Liver (tissue), 10 donors: ENCODE measurements at places on chromosomes 2 and 18.
A peak's percentile ranks its signal among the peaks of the same experiment; 100 is the strongest.

DNA sequence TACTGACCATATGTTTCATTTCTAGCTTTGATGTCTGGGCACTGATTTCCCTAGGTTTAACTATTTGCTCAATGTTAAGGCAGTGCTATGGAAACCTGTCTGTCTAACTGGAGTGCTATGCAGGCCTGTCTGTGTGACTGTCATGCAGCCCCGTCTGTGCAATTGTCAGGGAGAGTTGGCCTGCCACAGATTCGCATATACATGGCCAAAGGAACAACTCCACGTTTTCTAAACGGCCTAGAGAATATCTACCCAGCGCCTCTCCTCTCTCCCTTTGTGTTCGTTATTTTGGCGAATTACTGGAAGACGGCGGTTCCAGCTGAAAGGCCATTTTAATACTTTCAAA lies 59.6 kb upstream of the PSME4 start:
- DNase-seq = no peak

GRCh38 chr18:36493349-36494159 lies 196.0 kb downstream of the FHOD3 start:
- no peak for DNase-seq

- DNase-seq = no peak
These were observed 2.1 kb upstream of the SMAD2 start for GRCh38 chr18:47932603-47933002.

DNA sequence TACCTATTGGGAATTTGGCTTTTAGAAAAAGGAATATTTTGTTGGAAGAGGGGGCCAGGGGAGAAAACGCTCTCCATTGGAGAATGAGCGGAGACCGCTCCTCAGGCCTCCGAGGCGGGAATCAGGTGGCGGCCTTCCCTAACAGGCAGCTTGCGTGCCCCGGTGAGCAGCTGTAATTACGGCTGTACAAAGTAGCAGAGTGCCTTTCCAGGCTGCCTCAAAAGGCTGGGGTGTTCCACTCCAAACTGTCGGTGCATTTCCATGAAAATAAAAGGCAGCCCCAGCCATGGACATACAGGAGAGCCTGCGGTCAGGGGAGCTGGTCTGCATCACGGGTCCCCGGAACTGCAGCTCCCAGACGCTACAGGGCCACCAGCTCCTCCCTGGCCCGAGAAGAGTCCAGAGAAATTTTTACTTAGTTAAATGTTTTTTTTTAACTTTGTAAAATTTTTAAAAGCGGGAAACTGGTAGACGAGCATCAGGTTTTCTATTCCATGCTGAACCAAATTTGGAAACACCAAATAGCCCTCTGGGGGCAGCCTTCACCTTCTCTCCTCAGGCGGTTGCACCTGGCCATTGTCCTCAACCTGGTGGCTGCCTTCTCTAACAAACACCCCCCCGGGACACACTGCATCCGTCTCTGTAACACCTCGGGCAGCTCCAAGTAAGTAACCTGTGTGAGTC lies 209.3 kb upstream of the SALL3 start:
- DNase-seq = no peak

DNA sequence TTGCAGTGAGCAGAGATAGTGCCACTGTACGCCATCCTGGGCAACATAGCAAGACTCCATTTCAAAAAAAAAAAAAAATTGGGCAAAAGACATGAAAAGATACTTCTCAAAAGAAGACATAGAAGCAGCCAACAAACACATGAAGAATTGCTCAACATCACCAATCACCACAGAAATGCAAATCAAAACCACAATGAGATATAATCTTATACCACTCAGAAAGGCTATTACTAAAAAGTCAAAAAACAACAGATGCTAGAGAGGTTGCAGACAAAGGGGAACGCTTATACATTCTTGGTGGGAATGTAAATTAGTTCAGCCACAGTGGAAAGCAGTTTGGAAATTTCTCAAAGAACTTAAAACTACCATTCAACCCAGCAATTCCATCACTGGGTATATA lies 43.1 kb upstream of the CHAC2 start:
- DNase-seq = no peak

DNA sequence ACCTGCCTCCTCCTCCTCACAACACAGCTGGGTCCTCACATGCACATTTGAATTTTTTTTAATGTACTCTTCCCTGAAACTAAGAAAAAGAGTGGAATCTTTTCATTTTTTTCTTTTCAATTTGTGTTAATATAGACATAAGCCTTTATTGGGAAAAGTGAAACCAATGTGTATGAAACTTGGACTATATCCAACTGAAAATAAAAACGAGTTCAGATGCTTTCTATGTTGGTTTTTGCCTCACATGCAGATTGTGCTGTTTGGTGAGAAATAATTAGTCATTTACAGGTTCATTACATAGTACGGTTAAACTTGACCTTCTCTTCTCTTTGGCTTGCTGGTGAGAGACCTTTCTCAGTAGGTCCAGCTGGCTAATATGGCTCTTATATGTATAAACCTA lies 515.2 kb upstream of the FANCL start:
- no peak for DNase-seq

GRCh38 chr2:238173692-238174091 lies 14.9 kb downstream of the ERFE start:
- DNase-seq = no peak

DNA sequence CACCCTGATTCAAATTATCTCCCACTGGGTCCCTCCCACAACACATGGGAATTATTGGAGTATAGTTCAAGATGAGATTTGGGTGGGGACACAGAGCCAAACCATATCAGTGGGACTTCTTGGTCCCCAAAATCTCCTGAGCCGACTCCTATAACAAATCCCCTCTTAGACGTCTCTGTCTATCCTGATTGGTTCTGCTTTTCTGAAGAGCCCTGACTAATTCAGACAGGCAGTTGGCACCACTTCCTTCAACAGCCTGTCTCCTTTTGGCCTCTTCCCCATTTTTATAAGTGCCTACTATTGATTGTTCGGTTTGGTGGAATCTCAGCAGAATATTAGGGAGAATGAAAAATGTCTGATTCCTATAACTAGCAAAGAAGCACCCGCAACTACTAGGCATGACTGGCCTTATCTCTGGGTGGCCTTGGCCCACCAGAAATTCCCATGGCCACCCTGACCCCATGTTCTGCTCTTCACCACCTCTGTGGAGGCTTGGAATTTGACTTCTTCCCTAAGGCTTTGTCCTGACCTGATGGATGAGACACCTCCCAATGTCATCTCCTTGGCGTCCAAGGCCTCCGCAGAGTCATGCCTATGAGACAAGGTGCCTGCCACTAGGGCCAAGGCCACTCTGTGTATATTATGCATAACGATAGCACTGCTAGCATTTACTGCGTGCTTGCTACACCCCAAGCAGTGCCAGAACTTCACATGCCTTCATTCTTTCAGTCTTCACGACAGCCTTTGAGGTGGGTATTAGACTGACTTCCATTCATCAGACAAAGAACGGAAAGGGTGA lies 218.9 kb upstream of the COPS8 start:
- peak; percentile 10 for DNase-seq

- no peak for DNase-seq
These were observed 25.6 kb upstream of the TMEM178A start for GRCh38 chr2:39640107-39640506.

DNA sequence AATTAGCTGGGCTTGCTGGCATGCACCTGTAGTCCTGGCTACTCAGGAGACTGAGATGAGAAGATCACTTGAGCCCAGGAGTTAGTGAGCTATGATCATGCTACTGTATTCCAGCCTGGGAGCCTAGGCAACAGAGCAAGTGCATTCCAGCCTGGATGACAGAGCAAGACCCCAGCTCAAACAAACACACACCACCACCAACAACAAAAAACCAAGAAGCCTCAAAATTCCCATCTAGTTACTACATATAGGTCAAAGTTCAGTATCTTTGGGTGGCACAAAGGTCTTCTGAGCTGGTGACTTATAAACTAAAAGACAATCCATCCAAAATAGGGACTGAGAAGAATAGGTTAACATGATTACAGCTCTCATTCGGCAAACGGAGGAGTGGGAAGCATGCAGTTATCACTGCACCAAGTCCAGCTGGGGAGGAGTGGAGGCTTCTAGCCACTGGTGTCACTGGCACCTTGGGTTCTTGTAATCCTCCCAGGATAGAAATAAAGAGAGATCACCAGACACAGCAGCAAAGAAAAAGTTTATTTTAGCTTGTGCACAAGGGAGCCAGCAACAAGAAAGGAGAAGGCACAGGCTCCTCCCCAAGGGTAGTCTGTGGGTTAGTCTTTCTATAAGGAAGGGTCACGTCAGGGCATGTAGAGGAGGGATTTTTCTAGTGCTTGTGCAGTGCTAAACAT lies 57.4 kb downstream of the SH2D6 start:
- no peak for DNase-seq

GRCh38 chr18:57863706-57864105 lies 60.6 kb upstream of the ATP8B1 start:
- DNase-seq = no peak

DNA sequence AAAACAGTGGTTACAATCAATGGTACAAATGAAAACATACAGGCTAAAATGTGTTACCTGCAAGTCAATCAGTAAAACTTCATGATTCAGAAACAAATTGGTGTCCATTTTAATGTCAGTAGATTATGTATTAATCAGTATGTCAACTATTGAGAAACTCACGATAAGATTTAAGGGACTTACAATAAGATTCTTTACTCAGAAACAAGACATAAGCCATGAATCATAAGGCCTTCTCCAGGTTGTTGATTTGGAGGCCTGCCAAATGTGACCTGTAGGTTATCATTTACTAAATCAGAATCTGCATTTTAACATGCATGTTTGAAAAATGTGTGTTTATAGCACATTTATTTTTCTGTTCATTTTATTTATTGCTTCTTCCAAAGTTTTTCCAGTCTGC lies 623.1 kb downstream of the CCDC85A start:
- no peak for DNase-seq

DNA sequence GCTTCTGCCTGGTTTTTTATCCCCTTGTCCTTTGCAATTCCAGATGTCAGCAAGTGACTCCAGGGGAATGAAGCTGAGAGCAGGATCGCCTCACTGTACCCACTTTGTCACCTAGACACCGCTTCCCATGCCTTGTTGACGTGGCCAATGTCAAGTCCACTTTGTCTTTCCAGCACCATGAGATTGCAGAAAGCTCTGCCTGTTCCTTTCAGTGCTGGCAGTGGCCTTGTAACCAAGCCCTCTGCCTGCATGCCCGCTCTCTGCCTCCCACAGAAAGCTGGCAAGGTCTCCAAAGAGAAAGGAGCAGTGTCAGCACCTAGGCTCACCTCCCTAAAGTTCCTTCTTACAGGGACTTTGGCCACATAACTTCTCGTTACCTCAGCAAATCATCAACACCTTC lies 282.2 kb upstream of the ST6GAL2 start:
- no peak for DNase-seq

DNA sequence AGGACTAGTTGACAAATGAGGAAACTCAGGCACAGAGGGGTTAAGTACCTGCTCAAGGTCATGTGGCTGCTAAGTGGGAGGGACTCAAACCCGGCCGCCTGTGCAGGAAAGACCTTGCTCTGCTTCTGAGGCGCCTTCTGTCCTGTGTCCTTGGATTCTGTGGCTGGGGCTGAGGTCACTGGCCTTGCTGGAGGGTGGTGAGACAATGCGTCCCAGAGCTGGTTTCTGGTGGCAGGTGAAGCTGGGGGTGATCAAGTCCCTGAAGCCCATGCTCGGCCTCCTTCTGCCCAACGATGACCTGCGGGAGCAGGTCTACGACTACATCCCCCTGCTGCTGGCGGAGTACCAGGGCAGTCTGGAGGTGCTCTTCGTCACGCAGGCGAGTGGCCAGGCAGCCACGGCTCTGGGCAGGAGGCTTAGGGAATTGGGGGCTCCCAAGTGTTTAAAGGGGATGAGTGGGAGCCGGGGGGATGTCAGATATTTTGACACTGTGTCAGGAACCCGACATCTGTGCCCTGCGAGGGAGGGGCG lies 16.1 kb downstream of the MROH2A start:
- peak; percentile 19 for DNase-seq

DNA sequence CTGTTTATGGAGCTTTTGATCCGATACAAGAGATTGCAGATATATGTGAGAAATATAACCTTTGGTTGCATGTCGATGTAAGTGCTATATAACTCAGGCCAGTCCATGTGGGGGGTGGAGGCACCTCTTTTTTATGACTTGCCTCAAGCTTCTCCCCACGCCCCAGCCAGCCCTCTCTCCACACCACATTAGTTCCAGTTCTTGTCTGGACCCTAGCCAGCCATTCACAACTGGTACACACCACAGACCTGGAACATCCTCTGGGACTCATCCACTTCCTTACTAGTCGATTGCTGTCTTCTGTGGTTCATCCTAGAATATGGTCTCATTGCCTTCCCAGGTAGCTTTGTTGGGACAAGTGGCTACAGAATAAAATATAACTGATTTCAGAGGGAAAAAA lies 31.0 kb downstream of the GAD1 start:
- no peak for DNase-seq

- DNase-seq = no peak
These were observed 39.1 kb downstream of the CAPN13 start for GRCh38 chr2:30768036-30768686.
